ENCODE measurements at places on chromosomes 2 and 18. TPM values are rescaled to one million over a fixed set of nuclear protein-coding genes. Genes with fewer than 3 reads are reported as not detected.
A peak's percentile ranks its signal among the peaks of the same experiment; 100 is the strongest.

RGPD4 gene
- total RNA-seq = 0.17 TPM

LYG2 gene
- total RNA-seq = not detected

CASP8 gene
- 40.5 TPM for total RNA-seq

ATIC gene
- total RNA-seq = 69.2 TPM

ROCK1 gene
- 66.7 TPM for total RNA-seq

SULT1C3 gene
- not detected for total RNA-seq

CCDC93 gene
- 47.1 TPM for total RNA-seq

PLGLB1 gene
- 3.1 TPM for total RNA-seq

SPDYA gene
- total RNA-seq = 2.3 TPM

SMCHD1 gene
- total RNA-seq = 60.0 TPM

SLC4A3 gene
- 2.6 TPM for total RNA-seq

NEUROD1 gene
- total RNA-seq = not detected

GRHL1 gene
- total RNA-seq = 4.3 TPM

CHPF gene
- 125 TPM for total RNA-seq

EFEMP1 gene
- total RNA-seq = 257 TPM

GRCh38 chr2:106956879-106957278 is 70.9 kb upstream of the ST6GAL2 start:
- DNase-seq = no peak

- no peak for DNase-seq
These were observed 27.9 kb downstream of the ACVR1 start for GRCh38 chr2:157848213-157848612.

DNA sequence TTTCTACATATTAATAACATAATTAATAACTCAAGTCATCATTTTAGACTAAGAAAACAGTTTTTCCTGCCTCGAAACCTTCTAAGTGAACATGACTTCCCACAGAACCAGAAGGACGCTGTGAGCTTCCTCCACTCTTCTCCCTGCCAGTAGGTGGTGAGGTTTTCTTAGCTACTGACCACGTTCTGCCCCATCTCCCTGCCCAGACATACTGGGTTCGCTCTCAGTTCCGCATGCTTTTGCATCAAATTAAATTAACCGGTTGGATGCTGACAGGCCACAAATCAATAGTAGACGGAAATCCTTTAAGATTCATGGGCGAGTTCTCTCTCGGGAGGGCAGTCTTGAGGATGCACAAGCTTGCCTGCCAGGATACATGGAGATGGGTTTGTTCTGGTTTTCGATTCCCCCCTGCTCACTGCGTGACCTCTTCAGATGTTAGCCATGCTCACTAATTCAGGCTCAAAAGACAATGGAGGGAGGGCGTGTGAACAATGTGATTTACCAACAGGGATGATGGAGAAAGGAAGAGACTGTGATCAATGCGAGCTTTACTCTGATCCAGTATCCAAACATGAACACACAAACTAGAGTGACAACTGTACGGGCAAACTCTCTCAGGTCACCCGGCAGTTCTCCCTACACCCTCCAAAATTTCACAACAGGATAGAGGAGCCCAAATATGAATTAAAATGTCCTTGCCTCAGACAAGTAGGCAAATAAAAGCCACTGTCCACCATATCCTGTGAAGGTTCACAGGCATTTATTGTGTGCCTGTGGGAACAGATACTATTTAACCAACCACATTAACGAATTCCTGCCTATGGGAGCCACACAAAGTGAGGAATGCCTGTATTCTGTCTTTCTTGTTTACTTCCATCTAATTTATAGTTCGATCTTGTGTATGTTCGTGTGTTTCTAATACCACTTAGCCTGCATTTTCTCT is 375.7 kb downstream of the EIPR1 start:
- no peak for DNase-seq

DNA sequence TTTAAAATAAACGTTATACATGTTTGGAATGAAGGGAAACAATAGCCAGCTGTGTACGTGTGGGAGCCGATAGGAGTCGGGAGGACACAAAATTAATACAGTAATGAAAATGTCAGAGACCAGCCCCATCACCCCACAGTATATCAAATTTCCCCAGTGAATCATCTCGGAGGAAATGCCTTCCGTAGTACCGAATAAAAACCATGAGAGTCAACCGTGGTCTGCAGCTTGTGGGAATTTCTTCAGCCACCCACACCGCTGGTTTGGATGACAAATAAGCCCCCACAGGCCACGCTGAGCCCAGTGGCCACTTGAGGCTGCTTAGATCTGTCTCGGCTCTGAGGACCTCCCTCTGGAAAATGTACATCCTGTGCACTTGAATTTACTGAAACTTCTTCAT is 133.7 kb downstream of the COL6A3 start:
- no peak for DNase-seq

DNA sequence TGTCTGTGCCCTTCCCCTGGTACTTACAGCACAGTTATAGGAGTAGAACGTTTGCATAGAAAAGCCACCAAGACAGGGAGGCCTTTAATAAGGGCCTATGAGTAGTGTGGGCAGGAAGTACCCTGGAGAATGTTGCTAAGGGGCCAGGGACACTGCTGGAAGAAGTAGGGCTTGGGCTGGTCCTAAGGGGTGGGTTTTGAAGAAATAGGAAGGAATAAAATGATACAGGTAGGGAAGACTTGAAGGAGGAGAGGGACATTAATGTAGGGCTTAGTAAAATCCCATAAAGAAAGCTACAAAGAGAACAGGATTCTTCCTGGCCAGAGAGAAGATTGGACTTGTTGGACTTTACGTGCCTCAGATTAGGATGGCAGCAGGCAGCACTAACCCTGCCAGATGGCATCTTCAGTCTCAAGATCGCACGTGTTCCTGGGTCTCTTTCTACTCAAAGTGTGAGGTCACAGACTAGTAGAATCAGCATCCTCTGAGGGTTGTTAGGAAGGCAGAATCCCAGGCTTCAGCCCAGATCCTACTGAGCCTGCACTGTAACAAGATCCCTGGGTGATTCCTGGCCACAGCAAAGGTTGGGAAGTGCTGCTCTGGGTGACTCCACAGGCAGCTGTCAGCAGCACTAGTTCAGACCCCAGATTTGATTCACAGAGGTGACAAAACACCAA is 39.2 kb downstream of the EPAS1 start:
- DNase-seq = no peak

GRCh38 chr2:76180676-76181075 is 470.0 kb upstream of the GCFC2 start:
- no peak for DNase-seq

GRCh38 chr18:5596585-5596984 is 52.8 kb upstream of the EPB41L3 start:
- DNase-seq = no peak

GRCh38 chr18:44031063-44031462 is 649.6 kb upstream of the SETBP1 start:
- no peak for DNase-seq

GRCh38 chr2:9897331-9897737 is 54.1 kb downstream of the TAF1B start:
- DNase-seq = no peak

GRCh38 chr2:174054926-174055325 is 89.8 kb upstream of the SP3 start:
- no peak for DNase-seq

DNA sequence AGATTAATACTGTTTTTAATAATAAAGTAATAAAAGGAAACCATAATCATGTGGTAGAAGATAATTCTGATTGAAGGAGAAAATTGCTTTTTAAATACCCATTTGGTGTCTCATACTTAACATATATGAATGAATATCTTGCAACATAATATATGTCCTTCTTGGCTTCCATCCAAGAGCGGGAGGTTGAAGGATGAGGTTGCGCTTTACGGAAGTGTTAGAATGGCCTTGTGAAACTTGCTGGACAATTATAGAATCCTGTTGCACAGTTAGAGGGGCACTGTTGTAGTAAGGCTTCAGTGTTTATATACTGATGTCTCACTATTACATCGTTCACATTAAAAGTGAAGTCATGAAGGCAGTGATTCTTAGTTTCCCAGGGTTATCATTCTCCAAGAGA is 9.4 kb downstream of the INSIG2 start:
- DNase-seq = no peak

- DNase-seq = no peak
These were observed 1387.1 kb upstream of the TMEFF2 start for GRCh38 chr2:193581807-193582206.

GRCh38 chr2:117814417-117815264 is at the start of gene DDX18:
Gene DDX18 (plus strand): TSS chr2:117814691. CDS start chr2:117814778, 87 bp downstream.
- DNase-seq = peak; percentile 96

DNA sequence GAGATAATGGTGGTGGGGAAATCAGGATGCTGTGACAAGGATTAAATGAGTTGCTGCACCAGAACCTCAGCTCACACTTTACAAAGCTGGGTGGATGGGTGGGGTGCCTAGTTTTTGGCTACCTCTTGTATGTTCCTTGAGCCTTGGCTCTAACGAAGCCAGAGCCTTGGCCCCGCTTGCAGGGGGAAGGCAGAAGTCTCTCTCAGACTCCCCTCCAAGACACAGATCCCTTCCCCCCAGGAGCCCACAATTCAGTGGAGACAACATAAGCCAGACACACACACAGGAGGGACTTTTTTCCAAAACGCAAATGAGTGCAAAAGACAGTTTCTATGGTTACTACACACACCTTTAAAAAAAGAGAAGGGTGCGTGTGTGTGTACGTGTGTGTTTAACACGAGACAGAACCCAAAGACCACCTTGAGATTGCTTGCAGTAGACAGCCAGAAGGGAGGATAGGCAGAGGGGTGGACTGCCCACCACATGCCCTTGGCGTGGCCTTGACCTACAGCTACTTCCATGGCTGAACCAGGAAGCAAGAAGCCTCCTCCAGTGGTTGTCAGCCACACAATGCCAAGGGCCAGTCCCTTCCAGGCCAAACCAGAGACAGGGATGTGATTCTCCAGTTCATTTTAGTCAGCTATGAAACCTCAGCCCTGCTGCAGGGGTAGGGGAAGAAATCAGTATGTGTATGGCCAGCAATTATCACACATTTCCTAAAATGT is 70.3 kb downstream of the BCL2L11 start:
- no peak for DNase-seq

DNA sequence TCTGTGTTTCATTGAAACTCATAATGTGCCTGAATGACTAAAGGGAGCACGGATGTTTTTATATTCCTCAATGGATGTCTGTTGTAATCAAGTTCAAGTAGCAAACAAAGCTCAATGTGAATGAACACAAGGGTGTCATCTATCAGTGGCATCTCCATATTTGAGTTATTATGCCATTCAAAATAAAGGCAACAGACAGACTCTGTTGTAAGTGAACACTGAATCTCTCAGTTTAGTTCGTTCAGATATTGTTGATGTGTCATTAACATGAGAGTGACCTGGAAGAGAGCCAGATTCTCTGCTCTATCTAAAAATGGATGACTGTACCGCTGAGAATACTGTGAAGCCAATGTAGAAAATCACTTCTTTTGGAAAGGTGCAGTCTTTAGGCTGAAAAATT is 118.7 kb downstream of the NUP35 start:
- DNase-seq = no peak

GRCh38 chr2:31228717-31229116 is 5.2 kb upstream of the EHD3 start:
- no peak for DNase-seq

DNA sequence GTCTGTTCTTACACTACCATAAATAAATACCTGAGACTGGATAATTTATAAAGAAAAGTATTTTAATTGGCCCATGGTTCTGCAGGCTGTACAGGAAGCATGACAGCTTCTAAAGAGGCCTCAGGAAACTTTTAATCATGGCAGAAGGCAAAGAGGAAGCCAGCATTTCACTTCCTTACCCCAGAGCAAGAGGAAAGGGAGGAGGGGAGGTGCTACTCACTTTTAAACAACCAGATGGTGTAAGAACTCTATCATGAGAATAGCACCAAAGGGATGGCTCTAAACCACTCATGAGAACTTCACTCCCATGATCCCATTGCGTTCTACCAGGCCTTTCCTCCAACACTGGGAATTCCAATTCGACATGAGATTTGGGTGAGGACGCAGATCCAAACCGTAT is 344.4 kb upstream of the SLC39A10 start:
- DNase-seq = no peak

- no peak for DNase-seq
These were observed 27.2 kb downstream of the ST6GAL2 start for GRCh38 chr2:106858810-106859209.

GRCh38 chr2:113216891-113217454 is 43.2 kb downstream of the PSD4 start:
- DNase-seq = no peak

GRCh38 chr2:188765522-188766470 is 208.4 kb upstream of the COL3A1 start:
- DNase-seq = no peak

- DNase-seq = no peak
These were observed 84.5 kb upstream of the PGAP1 start for GRCh38 chr2:197011021-197011417.

- DNase-seq = no peak
These were observed 297.3 kb downstream of the CYP26B1 start for GRCh38 chr2:71850306-71850801.

DNA sequence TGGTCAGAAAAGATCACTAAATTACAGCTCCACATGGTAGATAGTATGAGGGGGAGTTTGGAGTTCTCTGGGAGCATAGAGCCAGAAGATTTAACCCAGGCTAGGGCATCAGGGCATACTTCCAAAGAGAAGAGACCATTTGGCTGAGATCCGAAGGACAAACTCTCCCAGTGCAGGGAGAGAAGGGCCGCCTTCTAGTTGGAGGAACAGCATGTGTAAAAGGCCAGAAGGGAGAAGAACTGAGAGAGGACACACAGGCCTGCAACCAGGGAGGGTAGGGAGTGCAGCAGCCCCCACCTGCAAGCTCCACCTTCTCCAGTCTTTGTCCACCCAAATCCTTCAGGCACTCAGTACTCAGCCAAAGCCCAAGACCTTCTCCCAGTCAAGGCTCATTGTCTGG is 182.0 kb downstream of the GFPT1 start:
- DNase-seq = no peak

DNA sequence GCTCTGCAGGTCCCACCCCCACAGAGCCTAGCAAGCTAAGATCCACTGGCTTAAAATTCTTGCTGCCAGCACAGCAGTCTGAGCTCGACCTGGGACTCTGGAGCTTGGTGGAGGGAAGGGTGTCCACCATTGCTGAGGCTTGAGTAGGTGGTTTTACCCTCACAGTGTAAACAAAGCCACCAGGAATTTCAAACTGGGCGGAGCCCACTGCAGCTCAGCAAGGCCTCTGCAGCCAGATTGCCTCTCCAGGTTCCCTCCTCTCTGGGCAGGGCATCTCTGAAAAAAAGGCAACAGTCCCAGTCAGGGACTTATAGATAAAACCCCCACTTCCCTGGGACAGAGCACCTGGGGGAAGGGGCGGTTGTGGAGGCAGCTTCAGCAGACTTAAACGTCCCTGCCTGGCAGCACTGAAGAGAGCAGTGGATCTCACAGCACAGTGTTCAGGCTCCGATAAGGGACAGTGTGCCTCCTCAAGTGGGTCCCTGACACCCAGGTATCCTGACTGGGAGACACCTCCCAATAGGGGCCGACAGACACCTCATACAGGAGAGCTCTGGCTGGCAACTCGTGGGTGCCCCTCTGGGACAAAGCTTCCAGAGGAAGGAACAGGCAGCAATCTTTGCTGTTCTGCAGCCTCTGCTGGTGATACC is 20.0 kb upstream of the NEMP2 start:
- no peak for DNase-seq

- no peak for DNase-seq
These were observed 26.2 kb upstream of the RND3 start for GRCh38 chr2:150513647-150514046.

- no peak for DNase-seq
These were observed 617.3 kb upstream of the ZEB2 start for GRCh38 chr2:145137211-145137610.

- DNase-seq = no peak
These were observed 21.2 kb downstream of the TRIB2 start for GRCh38 chr2:12737738-12738485.

GRCh38 chr2:84652431-84652830 is 136.1 kb downstream of the DNAH6 start:
- DNase-seq = no peak
